ENCODE measurements at places on chromosomes 3 and 15.

GRCh38 chr3:23202203-23202920 lies 765 bp upstream of the UBE2E2 start:
- peak; percentile 17 for DNase-seq

DNA sequence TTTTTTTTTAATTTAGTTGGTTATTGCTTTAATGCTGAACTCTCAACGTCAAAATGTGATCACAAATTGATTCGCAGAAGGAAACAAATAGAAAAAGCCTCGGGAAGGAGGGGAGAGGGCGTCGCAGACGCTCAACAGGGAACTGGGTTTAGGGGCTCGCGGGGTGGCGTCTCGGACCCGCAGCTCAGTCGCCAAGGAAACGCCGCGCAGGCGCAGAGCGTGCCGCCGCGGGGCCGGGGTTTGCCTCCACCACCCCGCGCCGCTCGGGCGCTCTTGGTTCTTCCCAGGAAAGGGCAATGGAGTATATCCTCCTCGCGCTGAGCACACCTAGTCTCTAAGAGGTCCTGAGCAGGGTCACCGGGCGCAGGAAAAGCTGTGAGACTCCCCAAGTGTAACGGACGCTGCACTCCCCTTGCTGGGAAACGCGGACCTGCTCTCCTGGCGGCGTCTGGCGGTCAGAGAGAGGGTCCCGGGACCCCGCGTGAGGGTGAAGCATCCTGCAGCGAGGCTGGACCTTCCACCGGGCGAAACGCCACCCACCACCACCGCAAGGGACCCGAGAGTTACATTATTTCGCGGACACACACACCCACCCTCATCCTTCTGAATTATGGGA lies 753 bp downstream of the PLCH1 start:
- peak; percentile 70 for DNase-seq

- no peak for DNase-seq
These were observed 175.0 kb upstream of the SGO1 start for GRCh38 chr3:20361000-20361399.

GRCh38 chr15:29945943-29946596 lies 123.8 kb upstream of the TJP1 start:
- DNase-seq, result no peak

DNA sequence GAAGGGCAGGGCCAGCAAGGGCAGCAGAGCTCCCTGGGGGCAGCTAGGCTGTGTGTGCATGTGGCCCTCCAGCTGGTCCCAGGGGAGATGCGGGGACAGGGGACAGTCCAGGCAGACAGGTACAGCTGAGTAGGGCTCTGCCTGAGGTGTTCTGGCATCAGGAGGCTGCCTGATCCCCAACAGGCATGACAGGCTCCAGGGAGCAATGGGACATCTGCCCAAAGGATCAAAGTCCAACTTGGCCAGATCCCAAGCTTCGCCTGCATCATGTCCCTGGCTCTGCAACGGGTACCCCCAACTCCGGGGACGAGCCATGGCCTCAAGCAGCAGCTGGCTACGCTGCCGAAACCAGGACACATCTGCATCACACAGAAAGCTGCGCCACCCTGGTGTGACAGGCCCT lies 21.8 kb downstream of the ATRIP start:
- no peak for DNase-seq

DNA sequence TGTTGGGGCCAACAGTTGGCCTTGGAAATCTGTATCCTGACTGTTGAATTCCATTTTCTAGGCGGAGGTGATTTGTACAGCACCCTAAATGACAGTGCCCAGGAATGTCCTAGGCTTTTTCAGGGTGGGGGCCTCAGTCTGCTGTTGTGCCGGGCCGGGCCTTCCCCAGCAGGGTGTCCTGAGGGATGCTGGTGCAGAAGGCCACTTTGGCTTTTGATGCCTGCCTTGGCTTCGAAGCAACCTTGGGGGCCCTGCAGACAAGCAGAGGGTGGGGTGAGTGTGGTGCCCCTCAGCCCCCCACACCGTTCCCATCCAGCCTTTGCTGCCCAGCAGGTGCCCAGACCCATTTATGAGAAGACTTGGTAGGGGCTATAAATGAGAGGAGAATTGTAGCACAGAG lies 33.0 kb downstream of the SYNM start:
- no peak for DNase-seq
